NCI-H1092 (cell line): ENCODE measurements at places on chromosomes 5 and 9.

DNA sequence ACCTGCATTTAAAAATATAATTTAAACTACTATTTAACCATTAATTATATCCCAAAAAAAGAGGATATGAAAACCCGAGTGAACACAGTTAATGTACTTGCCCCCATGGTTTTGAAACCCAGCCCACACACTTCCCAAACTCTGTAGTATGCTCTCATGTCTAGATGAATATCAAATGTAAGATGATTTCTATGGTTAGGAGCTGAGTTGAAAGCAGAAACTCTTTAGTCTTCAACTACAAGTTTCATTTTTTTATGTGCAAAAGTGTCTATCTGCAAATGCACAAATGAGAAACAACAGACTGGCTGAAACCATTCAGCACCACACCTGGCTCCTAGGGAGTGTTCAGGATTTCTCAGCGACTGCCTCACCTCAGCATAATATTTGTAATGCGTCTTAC, 183.3 kb downstream of the SEMA5A start:
- no peak for DNase-seq

GRCh38 chr5:86917117-86917579, 299.4 kb downstream of the COX7C start:
- DNase-seq: no peak

- no peak for DNase-seq
Measured at GRCh38 chr5:56202483-56202882, 30.6 kb downstream of the ANKRD55 start.

GRCh38 chr9:1256178-1256577, 206.0 kb downstream of the DMRT2 start:
- no peak for DNase-seq

DNA sequence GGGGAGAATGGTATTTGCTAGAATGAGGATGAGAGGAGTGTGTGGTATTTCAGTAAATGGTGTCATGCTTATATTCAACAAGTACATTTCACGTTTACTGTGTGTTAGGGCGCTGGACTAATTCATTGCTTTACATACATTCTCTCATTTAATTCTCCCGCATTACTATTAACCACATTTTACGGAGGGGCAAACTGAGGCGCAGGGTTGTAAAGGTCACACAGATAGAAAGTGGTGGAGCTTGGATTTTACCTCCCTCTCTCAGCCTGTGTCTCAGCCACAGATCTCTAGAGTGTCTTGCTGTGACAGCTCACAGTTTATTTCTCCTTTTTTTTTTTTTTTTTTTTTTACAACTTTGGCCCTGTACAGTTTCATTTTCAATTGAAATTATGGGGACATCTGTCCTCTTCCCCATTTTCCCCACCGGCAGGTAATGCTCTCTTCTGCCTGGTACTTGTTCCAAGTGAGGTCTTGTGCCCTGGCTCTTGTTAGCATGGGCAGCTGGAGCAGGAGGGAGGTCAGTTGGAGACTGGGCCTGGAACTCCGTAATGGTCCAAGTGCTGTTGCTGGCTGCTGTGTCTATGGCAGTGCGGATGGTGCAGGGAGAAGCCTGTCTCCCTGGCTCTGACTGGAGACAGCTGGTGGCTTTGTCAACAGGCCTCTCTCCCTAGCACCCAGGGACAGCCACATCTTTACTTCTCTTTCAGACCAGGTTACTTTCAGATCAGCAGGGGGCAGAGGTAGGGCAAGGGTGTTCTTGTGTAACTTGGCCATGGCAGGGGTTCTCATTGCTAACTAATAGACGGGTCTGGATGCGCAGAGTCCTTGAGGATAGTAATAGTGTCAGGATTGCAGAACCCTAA, 20.5 kb upstream of the NDST1 start:
- no peak for DNase-seq

DNA sequence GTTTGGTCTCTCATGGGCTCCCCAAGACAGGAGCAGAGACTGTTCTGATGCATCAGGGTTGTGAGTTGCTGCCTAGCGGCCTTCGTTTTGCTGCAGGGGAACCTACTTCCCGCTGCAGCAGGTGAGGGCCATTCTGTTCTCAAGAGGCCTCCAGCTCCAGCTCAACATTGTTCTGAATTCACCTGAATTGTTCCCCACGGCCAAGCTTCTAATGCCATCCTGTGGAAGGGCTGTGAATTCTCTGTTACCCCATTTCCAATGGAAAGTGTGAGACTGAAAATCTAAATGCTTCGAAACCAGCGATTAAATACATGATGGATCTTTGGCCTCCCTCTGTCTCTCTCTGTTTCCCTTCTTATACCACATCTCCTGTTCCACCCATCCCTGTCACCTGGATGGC, 349.1 kb upstream of the DAP start:
- no peak for DNase-seq

- DNase-seq: no peak
Measured at GRCh38 chr9:128554155-128554862, 1.9 kb downstream of the SPTAN1 start.

DNA sequence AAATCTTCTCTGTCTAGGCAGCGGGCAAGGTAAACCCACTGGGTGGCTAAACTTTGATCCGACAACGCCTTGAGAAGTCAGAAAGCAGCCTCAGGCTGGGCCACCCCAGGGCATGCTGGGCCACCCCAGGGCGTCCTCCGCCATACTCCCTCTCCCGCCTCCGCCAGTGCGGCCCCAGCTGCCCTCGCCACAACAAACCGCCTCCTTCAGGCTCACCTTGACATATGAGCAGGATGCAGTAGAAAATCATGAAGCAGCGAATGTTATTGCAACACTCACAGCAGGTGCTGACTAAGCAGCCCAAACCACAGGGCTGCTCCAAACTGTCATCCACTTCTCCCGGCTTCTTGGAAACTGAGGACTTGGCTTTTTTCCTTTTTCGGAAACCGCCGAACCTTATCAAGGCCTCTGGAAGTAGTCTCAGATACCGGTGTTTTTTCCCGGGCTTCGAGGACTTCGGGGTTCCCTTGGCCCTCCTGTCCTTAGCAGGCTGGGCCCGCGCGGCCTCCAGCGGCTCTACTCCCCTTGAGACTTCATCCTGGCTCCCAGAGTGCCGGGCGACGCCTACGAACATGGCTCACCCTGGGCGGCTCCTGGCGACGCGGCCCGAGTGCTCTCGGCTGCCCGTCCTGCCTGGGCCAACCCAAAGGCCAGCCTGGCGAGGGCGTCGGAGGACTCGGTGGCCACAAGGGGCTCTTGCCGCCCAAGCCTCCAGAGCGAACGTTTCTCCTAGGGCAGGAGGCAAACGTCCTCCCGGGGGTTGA, at the start of gene SLCO6A1:
Gene SLCO6A1, minus strand, starts transcription at position 731 of the 764 bp plus-strand sequence. Its CDS starts 157 bp downstream, at position 574.
- DNase-seq: no peak

- DNase-seq: no peak
Measured at GRCh38 chr9:85392260-85392659, 349.5 kb downstream of the AGTPBP1 start.

DNA sequence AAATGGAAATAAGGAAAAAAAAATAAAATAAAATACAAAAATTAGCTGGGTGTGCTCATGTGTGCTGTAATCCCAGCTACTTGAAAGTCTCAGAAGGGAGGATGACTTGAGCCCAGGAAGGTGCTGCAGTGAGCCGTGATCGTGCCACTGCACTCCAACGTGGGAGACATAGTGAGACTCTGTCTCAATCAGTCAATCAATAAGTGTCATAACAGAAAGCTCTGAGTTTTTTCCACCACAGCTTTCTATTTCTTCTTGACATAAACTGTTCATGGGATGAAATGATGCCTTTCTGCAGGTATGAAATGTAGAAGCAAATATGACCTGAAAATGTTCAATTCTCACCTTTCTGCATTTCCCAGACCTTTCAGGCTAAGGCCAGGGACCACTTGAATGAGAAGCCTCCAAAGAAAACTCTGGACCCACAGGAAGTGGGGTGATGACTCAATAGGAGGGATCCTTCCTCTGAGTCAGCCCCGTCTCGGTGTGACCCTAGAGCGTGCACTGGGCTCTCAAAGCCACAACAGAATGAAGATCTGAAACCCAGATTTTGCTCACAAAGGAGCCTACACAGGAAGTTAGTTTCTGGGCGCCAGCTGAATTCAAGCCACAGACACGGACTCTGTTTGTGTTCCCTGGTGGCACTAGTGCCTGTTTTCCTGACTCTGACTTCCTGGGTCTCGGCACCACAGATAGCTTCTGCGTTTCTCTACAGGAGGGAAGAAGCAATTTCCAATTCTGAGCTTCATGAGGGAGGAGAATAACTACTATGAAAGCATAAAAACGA, 62.0 kb downstream of the ANKH start:
- no peak for DNase-seq

- no peak for DNase-seq
Measured at GRCh38 chr5:170627271-170627670, 123.5 kb downstream of the KCNIP1 start.

DNA sequence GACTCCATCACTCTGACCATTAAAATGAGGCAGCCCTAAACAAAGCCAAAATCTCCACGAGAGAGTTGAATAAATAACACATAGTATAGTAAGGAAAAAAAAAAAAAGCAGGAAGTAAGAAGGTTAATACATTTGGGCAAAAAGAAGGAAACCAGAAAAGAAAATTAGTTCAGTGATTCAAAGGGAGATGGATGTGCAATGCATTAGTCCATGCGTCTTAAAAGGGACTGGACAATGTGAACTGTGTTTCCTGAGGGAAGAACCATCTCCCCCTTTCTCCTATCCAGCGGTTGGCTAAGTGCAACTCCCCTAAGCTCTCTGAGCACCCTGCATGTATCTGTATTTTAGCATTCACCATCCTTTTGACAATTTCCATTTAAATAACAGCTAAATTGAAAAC, 1.4 kb downstream of the ANKRA2 start:
- DNase-seq: no peak

- DNase-seq: no peak
Measured at GRCh38 chr9:7579351-7579750, 220.2 kb downstream of the DMAC1 start.

GRCh38 chr9:9283159-9283986, 1329.4 kb downstream of the PTPRD start:
- no peak for DNase-seq

DNA sequence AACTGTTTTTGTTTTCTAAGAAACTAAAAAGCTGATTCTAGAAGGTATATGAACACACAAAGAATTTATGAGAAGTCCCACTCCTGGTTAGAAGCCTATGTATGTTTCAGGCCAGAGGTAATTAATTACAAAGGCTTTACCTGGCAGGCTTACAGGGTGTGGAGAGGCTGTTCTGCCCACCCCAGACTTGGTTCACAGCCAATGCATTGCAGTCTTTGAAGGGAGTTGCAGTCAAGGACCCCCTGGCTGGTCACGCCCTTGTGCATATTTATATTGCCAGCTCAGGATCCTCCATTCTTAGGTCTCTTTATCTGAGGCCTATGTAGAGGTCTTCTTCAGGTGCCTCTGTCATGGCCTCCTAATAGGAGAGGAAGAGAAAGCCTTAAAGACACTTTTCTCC, 13.6 kb upstream of the PRSS3 start:
- DNase-seq: no peak

DNA sequence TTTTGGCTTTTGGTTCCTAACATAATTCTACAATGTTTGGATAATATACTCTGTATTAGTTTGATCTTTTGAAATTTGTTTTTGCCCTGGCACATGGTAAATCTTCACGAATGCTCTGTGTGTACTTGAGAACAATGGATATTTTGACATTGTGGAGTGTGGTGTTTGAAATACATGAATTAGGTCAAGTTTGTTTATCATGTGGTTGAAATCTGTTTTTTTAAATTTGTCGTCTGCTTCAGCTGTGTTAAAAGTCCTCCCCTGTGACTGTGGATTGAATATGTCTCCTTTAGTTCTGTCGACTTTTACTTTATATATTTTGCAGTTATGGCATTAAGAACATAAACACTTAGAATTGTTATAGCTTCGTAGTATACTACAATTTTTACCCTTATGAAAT, 60.3 kb downstream of the DUSP1 start:
- DNase-seq: no peak

DNA sequence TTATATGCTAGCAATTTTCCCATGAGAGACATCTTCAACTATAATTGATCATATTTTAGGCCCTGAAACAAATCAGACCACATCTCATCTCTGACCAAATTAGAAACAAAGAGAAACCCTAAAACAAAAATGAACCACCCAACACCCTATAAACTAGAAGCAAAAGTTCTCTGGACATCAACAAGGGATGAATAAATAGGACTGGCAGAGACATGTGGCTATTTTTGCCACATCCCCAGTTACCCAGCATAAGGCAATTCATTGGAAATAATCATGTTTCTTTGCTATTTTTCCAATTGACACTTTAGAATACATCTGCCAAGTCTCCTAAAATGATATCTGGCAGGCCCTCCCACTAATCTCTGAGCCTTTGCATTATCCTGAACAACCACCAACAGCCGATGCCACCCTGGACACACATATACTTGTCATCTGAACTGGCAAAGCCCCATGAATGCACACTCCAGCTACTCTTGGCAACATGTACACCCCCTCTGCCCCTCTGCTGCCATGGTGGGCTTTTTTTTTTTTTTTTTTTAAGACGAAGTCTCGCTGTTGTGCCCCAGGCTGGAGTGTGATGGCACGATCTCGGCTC, 53.5 kb upstream of the EQTN start:
- DNase-seq: no peak

DNA sequence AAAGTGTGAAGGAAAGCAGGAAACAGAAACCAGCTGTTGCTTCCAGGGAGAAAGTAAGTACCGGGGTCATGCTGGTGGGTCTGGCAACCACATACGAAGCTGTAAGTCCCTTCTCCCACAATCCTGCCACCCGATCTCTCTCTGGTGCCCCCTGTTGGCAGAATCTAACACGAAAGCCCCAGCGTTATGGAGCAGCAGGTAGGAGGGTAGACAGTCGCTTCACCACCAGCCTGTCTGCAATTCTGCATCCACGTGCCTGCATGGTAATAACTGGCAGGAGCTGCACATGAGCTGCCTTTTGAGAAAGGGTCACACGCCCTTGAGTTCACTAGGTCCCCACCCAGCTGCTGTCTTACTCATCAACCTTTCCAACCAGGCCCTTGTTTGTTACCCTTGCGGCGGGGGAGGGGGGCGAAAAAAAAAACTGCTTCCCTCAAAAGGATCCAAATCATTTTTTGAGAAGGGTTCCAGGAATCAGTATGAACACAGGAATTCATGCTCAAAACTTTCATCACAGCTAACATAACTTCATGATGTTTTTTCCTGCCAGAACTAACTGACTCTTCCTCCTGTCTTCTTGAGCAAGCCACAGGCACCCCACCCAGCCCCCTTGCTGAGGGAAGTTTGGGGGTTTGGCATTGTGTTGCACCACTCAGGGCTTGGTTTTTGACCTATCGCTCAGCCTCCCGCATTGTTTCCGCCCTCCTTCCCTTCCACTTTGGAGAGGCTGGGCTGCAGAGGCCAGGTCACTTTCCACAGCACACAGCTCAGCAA, 19.6 kb upstream of the TMEM252 start:
- no peak for DNase-seq

DNA sequence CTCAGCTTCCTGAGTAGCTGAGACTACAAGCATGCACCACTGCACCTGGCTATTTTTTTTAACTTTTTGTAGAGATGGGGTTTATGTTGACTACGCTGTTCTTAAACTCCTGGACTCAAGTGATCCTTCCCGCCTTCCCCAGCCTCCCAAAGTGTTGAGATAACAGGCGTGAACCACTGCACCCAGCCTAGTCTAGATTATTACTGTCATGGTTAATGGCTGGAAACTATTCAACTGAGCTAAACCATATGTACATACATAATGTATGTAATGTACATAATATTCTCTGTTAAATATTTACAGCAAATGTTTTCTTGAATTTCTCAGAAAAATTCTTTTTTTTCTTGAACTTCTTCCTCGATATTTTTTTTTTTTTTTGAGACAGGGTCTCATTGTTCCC, 21.3 kb downstream of the PPP2CA start:
- DNase-seq: no peak

- DNase-seq: no peak
Measured at GRCh38 chr5:135216471-135217343, 182.3 kb downstream of the MACROH2A1 start.
